Posterior cingulate gyrus (tissue), 11 donors: ENCODE measurements at places on chromosomes 2 and 18.

GRCh38 chr2:182506606-182507005 is 79.8 kb upstream of the PDE1A start:
- no peak for DNase-seq

GRCh38 chr18:43572163-43572562 is 294.9 kb upstream of the SYT4 start:
- no peak for DNase-seq

DNA sequence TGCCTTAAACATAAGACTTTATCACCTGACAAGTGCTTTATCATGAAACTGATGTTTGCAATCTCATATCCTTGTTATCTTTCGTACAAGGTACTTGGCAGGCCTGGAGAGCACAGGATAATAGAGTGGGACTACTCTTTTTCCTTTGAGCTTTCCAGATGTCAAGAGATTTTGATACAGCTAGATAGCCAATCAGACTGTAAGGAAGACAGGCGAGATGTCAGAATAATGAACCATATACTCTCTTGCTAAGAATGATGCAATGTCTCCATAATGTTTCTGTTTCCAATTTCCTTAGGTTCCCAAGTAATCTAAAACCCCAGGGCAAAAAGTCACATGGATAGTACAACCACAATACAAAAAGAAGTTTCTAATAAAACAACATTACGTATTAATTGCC is 313.1 kb downstream of the PDE11A start:
- DNase-seq, result no peak

DNA sequence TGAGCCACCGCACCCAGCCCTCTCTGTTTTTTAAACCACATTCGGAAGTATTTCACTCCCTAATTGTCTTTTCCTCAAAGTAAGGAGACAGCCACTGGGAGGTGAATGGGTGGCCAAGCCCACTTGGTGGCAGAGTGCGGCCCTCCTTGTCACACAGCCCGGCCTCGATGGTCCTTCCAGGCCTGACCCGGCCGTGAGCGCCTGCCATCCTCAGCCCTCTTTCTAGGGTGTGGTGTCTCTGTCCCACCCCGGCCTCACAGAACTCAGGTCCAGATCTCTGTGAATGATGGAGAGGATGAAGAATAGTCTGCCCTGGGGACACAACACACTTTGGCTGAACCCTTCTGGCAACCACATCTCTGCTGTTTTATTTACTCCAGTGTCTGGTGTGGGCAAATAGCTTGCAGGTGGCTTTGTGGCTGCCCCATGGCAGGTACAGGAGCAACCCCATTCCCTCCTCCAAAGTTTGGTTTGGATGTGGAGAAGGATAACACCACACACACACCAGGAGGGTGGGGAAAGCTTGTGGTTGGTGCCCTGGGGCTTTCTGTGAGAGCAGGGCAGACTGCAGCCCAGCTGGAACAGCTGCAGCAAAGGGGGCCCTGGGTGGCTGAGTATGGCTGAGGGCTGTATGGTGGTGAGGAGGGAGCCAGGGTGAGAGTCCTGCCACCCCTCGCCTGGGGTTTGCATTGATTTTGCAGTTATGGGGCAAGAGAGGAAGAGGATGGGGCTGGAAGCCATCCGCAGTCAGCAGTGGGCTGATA is 88.6 kb downstream of the FAM168B start:
- no peak for DNase-seq

- DNase-seq, result no peak
These were observed 4.9 kb upstream of the DRC1 start for GRCh38 chr2:26396734-26397298.

DNA sequence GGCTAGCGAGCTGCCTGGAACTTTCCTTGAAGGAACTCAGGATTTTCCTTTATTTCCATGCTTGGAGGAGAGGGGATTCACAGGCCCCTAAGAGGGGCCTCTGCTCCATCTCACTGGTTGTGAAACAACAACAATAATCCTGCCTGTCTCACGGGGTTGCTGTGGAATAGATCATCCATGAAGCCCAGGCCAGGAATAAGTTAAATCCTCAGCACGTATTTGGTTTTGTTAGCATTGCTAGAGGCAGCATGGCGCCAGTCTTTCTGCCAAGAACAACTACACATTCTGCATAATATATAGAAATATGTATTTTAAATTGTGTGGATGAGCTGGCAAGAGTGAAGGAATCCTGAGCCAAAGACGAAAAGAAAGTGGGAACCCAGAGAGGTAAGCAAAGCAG is 80.8 kb upstream of the L3MBTL4 start:
- DNase-seq, result no peak

DNA sequence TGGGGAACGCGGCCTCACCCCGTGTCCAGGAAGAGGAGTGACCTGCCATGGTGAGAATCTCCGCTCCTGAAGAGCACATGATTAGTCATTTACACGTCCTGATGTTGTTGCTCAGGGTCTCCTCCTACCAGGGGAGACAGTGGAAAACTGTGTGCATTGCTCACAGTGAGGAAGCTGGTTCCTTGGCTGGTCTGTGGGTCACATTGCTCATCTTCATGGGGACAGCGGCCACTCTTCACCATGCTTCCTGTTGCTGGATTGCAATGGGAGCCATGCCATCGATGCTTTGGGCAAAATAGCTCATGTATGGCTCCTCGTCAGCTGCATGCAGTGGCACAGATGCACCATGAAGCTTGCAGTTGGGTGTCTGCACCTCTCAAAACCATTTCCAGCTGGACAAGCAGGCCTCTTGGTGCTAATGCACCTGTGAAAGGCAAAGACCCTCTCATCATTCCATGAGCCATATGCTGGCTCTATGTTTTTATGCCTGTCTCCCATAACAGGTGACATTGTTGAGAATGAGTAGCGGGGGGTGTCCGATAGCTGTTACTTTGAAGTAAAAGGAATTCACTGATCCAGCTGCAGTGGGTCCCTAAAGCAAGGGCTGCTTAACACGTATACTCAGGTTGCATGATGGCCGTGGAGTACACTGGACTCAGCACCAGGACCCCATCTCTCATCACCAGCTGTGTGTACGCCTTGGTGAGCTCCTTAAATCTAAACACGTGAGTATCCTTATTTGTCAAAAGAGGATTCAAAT is 135.0 kb upstream of the ALKAL2 start:
- no peak for DNase-seq

DNA sequence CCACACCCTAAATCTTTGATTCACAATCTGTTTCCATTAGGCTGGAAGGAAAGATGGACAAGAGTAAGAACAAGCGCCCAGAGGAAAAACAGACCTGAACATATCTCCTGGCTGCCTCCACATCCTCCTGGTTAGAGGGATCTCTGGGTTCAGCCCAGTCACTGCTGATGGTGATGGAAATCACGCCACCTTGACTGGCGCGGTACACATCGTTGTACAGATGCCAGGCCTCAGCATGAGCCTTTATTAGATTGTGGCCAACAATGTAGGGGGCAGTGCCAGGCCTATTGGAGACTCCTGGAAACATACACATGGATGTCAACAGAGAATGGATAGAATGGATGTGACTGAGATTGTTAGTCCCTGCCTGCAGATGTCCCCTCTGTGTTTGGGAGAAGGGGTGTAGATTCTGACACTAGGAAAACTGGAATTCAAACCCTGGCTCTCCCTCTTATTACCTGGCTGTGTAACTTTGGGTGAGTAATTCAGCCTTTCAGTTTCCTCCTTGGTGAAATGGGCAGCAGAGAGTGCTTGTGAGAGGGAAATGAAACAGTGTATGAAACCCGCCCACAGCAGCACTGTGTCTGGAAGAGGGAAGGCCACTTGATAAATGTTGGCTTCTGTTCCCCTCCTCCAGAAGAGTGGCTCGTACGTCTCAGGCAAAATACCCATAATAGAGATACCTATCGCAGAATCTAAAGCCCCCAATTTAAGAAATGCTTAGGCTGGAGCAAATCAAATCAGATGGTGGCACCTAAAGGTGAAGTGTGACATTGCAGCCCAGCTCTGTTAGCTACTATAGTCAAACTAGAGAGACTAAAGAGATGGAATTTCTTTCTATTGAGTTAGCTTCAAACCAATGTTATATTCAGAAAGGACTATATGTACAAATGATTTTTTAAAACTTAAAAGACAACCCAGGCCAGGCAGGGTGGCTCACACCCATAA is 36.2 kb downstream of the LCT start:
- no peak for DNase-seq

GRCh38 chr2:32697156-32697555 is 69.3 kb downstream of the TTC27 start:
- no peak for DNase-seq

GRCh38 chr2:44817673-44818335 is 123.7 kb upstream of the SIX3 start:
- DNase-seq, result no peak

DNA sequence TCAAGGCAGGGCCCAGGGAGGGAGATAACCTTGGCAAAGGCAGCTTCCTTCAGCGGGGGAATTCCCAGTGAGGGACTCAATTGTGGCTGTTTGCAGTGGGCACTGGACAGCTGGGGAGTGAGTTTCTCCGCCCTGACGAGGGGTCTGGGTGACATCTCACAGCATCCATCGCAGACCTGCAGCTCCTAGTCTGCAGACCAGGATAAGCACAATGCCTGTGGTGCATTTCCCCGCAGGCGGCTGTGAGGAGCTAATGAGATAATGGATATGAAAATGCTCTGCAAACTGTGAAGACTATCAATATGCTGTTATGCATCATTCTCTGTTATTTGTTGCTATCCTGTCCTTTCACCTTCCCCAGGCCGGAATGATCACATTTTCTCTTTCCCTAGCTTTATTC is 30.0 kb upstream of the CYP1B1 start:
- no peak for DNase-seq

- DNase-seq, result no peak
These were observed 31.5 kb downstream of the MRO start for GRCh38 chr18:50788284-50788683.

GRCh38 chr2:130806370-130806769 is 30.3 kb upstream of the ARHGEF4 start:
- no peak for DNase-seq

DNA sequence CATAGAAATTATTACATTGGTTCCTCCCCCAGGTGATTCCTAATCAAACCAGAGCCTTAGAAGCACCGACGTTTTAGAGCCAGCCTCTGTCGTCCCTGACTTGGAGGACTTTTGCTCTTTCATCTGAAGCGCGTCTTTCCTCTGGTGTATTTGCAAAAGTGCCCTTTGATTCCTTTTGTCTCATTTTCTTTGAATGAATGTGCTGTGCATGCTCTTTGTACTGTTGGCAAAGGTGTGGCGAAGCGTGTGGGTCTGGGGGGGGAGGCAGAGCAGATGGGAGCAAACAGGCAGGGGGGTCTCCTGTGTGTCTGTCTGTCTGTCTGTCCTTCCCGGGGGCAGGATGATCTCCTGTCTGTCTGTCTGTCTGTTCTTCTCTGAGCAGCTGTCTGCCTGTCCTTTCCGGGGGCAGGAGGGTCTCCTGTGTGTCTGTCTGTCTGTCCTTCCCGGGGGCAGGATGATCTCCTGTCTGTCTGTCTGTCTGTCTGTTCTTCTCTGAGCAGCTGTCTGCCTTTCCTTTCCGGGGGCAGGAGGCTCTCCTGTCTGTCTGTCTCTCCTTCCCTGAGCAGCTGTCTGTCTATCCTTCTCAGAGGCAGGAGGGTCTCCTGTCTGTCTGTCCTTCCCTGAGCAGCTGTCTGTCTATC is 205.5 kb upstream of the MYT1L start:
- DNase-seq, result no peak

DNA sequence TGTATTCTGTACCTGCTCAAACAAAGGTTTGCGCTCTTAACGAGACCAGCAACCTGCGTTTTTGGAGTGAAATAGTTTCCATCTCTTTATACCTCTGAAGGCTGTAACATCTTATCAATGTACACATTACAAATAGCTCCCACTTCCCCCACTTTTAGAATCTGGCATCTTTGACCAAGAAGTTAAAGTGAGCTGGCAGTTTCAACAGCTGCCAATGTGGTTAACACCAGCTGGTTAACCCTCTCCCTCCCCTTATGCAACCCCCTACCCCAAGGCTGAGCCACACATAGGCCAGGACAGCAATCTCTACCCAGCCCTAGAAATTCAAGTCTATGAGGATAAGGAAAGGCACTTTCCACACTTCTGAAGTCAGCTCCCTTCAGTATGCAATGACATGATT is 2.2 kb upstream of the SERTAD2 start:
- DNase-seq, result no peak

DNA sequence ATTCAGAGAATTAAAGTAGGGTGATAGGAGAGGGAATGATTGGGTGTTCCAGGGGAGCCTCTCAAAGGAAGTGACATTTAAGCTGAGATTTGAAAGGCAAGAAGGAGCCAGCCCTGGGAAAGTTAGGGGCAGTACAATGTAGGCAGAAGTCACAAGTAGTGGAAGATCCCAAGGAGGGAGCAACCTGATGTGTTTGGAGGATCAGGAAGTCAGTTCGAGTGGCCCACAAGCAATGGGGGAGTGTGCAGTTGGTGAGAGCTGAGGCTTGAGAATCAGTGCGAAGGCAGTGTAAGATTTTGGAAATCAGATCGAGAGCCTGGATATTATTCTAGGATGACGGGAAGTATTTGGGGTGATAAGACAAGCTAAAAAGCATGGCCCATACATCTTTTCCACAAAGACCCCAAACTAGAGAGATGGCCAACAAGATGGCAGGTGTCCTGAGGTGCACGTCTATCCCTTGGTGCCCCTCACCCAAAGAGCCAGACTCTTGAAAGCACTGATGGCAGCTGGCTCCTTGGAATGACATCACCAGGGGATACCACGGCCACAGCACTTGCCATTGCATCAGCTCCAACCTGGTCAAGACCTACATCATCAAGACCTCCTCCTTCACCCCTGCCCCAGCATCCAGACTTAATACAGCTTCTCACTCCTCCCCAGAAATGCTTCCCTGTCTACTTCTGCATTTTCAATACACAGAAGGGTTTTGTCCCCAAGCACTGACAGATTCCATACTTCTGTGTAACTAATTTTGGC is 127.3 kb downstream of the BCL2 start:
- no peak for DNase-seq

- no peak for DNase-seq
These were observed 241.4 kb upstream of the SALL3 start for GRCh38 chr18:78738076-78738690.

- no peak for DNase-seq
These were observed 54.3 kb downstream of the AQP12A start for GRCh38 chr2:240745962-240746361.

GRCh38 chr18:3552305-3552704 is 102.3 kb downstream of the TGIF1 start:
- DNase-seq, result no peak

- DNase-seq, result no peak
These were observed 44.0 kb downstream of the SLC9A2 start for GRCh38 chr2:102663381-102663780.

- no peak for DNase-seq
These were observed 279.3 kb downstream of the TSN start for GRCh38 chr2:122034777-122035176.

DNA sequence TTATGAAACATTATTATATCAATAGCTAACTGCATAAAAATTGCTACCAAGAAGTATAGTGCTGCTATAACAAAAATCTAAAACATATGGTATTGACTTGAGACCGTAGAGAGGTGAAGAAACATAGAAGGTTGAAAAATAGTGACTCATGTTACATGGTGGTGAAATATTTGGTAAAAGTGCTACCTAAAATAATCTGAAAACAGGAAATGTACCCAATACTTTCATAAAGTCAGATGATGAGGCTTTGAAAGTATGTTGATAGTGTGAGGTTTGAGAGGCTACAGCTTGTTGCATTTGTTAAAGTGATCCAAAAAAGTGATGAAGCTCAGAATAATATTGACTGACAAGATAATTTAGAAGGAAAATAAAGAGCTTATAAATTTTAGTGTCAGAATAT is 718.7 kb upstream of the SLC8A1 start:
- DNase-seq, result no peak

GRCh38 chr2:216850665-216851322 is 9.1 kb downstream of the TNP1 start:
- no peak for DNase-seq
